ENCODE measurements at places on chromosomes 6 and 20. TPM values are rescaled to one million over a fixed set of nuclear protein-coding genes. Genes with fewer than 3 reads are reported as not detected.

DNA sequence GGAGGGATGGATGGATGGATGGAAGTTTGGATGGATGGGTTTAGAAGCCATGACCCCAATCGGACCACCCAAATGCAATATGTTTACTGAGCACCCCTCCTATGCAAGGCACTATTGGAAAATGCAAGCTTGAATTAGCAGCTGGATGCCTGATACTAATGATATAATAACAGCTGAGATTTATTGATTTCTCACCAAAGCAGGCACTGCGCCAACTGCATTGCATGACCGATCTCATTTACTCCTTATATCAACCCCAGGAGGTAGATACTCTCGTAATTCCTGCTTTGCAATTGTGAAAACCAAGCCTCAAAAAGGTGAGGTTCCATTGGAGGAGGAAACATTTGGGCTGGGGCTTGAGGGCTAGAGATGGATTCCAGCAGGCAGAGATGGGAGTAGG, 89.7 kb downstream of the KCNB1 start:
- DNase-seq, result no peak

DNA sequence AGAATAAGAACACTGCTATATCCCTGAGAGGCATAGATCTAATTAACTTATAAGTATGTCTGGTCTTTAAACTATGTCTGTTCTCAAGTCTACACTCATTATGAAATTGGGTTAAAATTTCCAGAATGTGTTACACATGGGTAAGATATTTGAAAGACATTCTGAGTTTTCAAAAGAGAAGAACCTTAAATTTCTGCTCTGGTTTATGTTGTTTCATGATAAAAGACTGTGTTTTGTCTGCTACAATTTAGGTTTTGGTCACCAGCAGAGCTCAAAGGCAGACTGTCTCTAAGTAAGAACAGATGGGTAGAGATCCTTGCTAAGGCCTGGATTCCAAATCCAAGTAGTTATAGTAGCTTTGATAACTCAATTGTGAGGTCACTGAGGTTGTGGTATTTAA, 6.0 kb downstream of the STMND1 start:
- no peak for DNase-seq

GRCh38 chr6:43665376-43665775, 20.5 kb downstream of the RSPH9 start:
- DNase-seq, result peak; percentile 29

DNA sequence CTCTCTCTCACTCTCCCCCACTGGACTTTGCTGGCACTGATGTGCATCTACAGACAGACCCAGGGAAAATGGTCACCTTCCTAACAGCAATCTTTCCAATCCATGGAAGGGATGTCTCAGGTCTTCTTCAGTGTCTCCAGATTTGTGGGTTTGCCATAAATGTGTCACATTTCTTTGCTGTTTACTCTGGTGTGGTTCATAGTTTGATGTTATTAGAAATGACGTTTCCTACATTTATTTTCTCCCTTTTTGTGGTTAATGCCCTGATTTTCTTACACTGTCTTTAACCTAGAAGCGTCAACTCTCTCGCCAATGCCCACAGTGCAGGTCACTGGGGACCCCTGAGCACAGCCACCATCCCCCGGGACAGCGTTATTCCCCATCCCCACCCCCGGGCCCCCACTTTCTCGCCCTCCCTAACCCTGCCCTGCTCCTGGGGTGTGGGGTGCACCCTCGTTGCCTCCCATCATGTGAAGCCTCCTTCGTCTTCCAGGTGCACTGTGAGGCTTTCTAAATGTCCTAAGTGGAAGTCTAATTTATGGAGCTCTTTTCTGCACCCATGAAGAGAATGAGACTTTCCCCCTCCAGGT, 86.5 kb downstream of the YTHDF1 start:
- DNase-seq, result no peak

DNA sequence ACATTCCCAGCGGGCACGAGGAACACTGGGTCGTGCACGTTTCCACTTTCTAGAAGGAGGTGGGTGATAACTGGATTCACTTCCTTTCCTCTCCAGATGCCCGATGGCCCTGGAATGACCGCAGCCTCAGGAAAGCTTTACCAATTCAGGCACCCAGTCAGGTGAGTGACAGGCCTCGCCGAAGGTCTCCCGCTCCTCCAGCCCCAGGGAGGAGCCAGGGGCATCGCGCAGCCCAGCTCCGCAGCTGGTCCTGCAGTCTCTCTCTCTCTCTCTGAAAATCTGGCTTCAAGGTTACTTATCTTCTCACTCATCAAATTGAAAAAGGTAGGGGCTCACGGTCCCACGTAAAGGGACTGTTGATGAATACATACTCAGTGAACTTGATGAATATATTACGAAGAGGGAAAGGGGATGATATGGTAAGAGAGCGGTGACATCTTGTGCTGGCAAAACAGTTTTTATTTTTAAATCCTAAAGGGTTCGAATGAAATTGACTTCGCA, 891 bp downstream of the RIPPLY2 start:
- no peak for DNase-seq

DNA sequence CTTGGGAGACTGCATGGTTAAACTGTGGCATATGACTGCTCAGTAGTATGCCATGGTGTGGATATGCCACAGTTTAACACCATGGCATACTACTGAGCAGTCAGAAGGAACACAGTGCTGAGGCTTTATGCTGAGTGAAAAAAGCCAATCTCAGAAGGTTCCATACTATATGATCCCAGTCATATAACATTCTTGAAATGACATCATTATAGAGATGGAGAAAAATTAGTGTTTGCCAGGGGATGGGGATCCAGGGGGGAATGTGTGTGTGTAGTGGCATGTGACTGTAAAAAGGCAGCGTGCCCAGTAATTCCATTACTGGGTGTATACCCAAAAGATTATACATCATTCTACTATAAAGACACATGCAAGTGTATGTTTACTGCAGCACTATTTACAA, 85.8 kb downstream of the FOXF2 start:
- DNase-seq, result no peak

GINM1 gene
- total RNA-seq, result 31.4 TPM

WFDC5 gene
- total RNA-seq, result not detected
